ENCODE measurements at places on chromosomes 1 and 21.

GRCh38 chr1:239587574-239588369 is 201.4 kb downstream of the CHRM3 start:
- no peak for ATAC-seq

DNA sequence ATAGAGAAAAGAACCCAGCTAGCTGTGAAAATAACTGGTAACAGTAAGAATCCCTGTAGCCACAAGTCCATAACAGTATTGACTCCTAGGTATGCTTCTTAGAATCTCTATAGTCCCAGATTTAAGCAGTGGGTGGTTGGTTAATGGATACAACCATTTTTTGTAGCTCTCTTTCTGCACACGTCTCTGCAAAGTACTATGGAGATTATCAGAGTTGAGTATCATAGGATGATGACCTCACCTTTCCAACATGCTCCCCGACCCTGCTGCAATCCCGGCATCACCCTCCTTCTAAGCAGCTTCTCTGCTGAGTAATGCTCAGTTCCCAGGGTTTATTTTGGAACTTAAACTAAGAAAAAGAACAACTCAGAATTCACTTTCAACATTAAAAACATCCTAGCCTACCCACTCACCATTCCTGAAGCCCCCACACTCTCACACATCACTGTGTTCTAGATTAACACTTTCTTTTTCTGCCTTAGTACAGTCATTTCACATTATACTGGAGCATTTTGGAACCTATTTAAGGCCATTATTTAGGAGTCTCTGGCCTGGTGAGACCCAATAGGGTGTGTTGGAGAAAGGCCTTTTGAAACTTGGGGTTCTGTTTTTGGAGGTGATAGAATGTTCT is 2.7 kb downstream of the MLLT11 start:
- ATAC-seq = no peak

DNA sequence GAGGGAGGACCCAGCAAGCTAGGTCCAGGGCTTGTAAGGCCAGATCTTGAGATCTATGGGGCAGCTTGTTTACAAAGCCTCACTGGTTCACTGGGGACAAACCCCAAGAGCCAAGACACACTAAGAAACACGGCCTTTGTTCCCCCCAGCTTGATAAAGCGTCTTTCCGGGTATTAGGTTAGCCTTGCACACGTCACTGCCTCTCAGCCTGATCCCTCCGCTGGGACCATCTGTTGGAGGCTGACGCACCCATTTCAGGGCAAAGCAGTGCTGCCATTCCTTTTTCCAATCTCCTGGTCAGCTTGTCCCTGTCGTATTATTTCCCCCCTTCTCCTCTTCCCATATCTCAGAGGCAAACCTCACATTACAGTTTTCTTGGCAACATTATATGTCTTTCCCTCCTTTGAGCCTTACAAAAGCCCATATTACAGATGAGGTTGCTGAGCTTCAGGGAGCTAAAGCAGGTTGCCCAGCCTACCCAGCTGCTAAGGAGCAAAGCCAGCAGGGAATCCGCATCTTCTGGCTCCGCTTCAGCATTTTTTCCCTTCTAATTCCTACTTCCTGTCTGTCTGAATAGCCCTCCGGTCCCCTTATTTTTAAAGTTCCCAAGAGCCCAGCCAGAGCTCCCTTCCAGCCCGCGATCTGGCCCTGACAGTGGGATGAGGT is 4.1 kb downstream of the HEYL start:
- no peak for ATAC-seq

DNA sequence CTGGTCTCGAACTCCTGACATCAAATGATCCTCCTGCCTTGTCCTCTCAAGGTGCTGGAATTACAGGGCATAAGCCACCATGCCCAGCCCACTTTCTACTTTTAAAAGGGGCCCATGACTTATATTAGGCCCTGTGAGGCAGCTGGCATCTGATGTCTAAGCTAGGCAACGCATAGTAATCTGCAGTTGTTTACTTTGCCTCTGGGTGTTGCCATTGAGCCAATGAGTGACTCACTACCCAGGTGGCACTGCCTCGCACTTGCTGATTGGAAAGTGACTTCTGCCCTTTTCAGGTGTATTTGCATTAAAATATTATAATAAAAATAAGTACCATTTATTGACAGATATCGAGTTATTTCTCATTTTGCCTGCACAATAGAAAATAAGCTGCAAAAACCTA is 84.9 kb downstream of the KIF14 start:
- ATAC-seq = peak; percentile 64

- ATAC-seq = no peak
Measured at GRCh38 chr1:219539645-219540254, 73.2 kb downstream of the ZC3H11B start.

- no peak for ATAC-seq
Measured at GRCh38 chr21:46028573-46029091, 47.1 kb downstream of the COL6A1 start.

DNA sequence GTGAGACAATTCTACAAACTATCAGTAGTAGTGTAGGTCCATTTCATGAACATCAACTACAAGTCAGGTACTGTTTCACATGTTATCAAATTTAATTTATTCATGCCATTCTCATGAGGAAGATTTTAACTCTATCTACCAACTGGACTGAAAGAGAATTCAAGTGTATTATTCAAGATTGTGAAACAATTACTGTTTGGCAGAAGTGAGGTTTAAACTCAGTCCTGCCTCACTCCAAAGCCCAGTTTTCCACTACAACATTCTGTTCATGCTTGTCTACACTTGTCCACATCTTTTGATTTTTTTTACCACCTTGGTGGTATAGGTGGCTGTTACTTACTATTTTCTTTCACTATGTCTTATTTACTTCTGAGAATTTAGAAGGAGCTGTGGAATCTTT is 272.9 kb downstream of the TGFB2 start:
- ATAC-seq = no peak

- no peak for ATAC-seq
Measured at GRCh38 chr1:115077286-115077983, 11.9 kb downstream of the TSPAN2 start.

DNA sequence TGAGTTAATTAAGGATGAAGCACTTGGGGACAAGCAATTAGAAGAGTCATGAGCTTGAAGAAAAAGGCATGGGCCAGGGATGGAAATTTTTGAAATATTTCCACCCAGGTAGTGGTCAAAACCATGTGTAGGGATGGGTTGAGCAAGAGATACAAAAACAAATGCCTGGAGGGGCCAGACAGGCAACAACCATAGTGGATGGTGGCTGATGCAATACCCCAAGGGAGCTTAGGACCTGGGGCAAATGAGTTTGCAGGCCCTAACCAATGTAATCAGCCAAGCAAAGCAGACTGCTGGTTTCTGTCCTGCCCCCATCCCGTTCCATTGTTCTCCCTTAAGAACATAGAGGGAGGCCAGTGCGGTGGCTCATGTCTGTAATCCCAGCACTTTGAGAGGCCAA is 119.1 kb upstream of the FGGY start:
- no peak for ATAC-seq

- no peak for ATAC-seq
Measured at GRCh38 chr1:166271151-166271538, 104.3 kb upstream of the FAM78B start.

DNA sequence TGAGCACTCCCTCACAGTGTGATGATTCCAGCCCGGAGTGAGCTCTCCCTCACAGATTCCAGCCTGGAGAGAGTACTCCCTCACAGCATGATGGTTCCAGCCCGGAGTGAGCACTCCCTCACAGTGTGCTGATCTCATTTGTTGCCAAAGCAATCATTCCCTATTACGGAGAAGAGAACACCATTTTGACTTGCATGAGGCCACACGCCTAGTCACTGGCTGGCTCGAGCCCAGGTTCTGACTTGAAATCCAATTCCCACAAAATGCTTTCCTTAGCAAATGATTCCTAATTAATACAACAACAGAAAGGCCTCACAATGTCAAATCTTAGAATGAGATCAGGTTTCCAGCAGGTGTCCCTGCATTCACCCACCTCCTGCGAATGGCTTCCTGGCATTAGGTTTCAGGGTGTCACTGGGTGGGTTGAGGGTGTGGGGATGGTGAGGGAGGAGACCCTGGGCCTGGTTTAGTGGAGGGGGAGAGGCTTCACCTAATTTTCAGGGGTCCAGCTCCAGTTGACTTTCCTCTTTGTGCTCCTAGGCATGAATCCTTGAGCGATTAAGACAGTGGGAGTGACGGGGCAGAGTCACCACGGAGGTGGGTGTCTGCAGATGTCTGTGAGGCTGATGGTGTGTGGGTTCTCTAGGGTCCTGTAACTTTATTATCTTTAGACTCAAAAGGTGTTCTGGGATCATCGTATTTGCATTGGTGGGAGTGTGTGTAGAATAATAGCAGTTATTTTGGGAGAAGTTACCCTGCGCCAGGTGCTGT is 158.5 kb downstream of the KCNJ6 start:
- ATAC-seq = no peak
